ENCODE measurements at places on chromosomes 7 and 10.
A peak's percentile ranks its signal among the peaks of the same experiment; 100 is the strongest.

DNA sequence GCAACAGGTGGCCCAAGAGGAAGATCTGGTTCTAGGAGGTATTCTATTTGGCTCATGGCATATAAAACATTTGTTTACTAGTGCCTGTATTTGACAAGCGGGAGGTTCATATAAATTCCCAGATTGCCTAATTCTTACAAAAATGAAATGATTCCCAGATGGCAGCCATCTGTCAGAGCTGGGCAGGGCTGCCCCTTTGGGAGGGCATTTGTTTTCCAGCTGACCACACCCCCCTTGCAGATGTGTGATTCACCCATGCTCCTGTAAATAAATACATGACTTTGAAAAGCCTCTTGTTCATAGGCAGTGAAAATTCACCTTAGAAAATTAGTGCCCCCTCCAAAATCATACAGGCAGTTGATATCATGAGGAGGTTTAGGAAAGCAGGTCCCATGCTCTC lies 8.6 kb downstream of the VWC2 start:
- no peak for DNase-seq

GRCh38 chr7:35565927-35566326 lies 129.0 kb downstream of the HERPUD2 start:
- DNase-seq = no peak

DNA sequence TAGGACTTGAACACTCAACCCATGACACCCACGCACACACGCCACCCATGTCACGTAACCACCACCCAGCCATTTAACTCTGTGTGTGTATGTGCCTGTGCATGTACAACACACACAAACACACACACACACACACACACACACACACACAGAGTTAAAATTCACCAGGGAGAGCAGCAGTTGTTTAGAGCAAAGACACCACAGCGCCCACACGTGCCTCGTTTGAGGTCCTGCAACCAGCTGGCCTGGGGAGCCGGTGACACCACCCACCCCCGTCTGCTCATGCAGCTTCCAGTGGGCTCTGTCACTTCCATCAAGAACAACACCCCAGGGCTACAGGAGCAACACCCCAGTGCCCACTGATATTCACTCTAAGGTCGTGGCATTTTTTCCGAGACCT lies 97.4 kb downstream of the ELFN1 start:
- no peak for DNase-seq

DNA sequence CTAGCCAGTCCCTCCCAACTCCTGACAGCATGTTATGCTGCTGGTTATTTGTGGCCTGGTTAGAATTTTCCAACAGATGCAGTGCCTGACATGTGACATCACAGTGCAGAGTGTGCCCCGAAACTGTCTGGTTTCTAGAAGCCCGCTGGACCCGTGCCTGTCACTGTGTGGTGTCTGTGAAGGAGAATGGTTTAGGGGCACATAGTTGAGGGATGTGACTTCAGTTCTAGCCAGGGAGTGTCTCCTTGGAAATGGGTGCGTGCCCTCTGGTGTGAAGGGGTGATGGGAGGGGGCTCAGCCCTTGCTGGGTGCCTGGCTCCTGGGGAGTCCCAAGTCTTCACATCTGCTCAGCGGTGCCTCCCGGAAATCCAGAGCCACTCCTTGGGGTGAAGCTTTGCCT lies 303.6 kb downstream of the GLRX3 start:
- DNase-seq = no peak

DNA sequence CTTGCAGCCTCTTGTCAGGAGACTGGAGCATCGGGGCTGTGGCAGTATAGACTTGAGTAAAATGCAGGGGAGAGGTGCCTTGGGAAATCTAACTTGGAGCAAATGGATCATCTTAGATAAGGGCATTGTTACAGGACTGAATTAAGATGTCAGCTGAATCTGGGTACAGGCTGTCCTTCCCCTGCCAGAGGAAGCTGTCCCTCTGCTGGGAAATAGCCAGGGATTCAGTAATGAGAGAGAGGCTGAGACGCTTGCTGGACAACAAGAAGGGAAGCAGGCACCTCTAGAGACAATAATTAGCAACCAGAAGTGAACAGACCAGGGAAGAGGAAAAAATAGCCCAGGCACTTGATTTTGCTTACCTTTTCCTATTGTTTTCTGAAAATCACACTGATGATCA lies 20.7 kb upstream of the RAPGEF5 start:
- no peak for DNase-seq

GRCh38 chr7:51312951-51313737 lies 3.5 kb downstream of the COBL start:
- no peak for DNase-seq

DNA sequence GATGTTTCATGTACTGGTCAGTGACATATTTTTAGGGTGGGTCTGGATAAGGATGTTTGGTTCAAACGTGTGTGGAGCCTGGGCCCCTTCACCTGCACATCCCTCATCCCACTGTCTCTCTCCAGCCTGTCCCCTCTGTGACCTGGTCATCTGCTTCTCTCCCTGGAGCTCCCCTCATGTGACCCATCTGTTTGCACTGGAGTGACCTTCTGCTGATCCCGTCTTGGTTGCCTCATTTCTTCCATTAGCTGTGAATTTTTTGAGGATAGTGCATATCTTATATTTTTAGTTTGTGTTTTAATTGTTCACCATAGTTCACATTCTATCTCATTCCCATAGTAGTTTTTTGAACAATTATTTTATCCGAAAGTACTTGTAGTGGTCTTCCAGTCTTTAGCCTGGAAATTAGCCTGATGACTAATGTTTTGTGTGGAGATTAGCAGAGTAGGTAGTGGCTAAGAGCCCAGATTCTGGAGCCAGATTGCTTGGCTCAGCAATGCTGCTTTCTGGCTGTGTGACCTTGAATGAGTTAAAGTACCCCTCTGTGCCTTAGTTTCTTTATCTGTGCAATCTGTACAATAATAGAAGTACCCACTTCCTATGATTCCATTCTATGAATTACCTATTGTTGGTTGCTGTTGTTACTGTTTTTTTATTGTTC lies 224.5 kb downstream of the LRMDA start:
- DNase-seq = peak; percentile 7
